ENCODE measurements at places on chromosomes 16 and 17. TPM values are rescaled to one million over a fixed set of nuclear protein-coding genes. Genes with fewer than 3 reads are reported as not detected.

FBXO39 gene
- total RNA-seq, result not detected

DNA sequence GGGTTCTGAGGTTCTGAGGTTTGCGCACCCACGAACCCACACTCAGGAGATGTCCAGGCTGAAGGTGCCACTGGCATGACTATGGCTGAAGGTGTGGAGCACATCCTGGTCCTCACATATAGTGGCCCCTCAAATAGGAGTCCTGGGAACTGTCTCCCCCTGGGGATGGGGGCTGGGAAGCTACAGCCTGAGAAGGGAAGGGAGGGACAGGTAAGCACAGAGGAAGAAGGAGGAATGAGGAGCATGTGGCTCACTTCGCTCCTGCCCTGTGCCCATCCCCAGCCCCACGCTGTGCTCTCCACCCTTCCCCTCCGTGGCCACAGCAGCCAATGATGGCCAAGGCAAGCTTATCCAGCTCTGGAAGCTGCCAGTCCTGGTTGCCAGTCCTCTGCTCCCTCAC lies 123.9 kb upstream of the LHX1 start:
- no peaks in the 10 kb centered on the region for H3K27me3 ChIP-seq
- DNase-seq, result no peak
- H3K27ac ChIP-seq, result no peak overlapping the region
- no peak overlapping the region for H3K4me3 ChIP-seq
- H3K4me1 ChIP-seq, result no peaks in the 10 kb centered on the region

DNA sequence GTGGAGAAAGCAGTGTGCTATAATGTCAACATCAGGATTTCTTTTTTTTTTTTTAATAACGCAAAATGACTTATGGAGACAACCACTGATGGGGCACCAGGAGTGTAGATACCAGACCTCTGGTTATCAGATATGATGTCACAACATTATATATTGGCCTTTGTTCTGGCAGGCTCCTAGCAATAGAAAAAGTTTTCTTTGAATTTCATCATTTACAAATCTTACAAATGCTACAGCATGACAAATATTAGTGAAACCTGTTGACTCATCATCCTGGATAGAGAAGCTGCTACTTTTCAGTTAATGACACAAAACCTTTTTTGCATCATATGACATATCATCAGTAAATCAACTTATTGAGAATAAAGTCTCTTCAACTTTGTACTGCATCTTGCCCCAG lies 6.1 kb downstream of the THUMPD1 start:
- no peaks in the 10 kb centered on the region for H3K27me3 ChIP-seq
- peaks cover 26% of the 10 kb centered on the region for H3K4me1 ChIP-seq
- peaks cover 37% of the 10 kb centered on the region for H3K36me3 ChIP-seq
- no peak overlapping the region for H3K27ac ChIP-seq
- DNase-seq, result no peak

DNA sequence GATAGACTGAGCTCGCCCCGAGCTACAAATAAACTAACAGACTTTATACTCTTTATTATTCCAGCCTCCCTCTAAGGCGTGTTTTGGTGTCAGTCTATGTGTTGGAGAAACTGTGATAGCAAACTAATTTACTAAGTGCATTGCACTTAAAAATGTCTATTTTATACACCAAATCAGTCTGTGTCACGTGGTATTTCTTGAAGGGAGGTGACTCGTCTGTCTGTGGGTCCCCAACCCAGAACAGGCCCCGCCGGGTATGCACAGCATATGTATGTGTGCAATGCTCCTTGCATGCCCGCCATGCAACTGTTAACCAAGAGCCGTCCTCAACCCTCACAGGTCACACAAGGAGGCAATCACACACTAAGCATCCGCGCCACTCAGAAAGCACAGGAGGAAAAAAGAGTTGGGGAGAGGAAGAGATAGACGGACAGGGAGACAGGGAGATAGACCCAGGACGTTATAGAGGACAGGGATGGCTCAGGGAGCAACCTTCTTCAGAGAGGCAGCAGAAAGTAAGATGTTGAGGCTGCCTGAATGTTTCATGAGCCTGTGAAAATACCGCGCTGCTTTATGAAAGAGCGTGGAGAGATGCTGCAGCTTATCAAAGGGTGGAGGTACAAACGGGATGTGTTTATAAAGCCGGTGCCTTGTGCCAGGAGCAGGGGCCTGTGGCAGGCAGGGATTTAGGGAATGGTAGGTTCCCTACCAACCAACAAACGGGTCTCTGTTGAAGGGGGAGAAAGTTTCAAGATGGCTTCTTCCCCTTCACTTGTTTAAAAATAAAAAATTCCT lies 4.2 kb downstream of the RBFOX3 start:
- DNase-seq, result no peak
- peaks cover 11% of the 10 kb centered on the region for H3K27me3 ChIP-seq
- no peak overlapping the region for H3K4me3 ChIP-seq
- no peak overlapping the region for H3K27ac ChIP-seq
- no peaks in the 10 kb centered on the region for H3K36me3 ChIP-seq

GNG13 gene
- total RNA-seq, result not detected

CTRB1 gene
- not detected for total RNA-seq

DNA sequence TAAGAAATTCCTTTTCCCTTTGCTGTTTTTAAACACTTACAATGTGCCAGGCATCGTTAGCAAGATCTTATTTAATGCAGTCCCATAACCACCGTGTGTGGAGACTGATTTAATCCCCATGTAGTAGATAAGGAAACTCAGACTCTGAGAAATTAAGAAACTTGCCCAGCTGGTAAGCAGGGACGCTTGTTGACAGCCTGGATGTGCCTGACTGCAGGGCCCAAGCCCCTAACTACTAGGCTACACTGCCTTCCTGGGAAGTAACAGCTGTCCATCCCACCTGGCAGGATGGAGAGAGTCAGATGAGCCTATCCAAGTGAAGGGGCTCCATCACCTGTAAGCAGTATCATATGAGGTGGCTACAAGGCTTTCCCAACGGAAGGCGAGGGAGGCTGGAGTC lies 23.1 kb downstream of the CDK5RAP3 start:
- no peak overlapping the region for H3K4me3 ChIP-seq
- DNase-seq, result no peak
- H3K36me3 ChIP-seq, result no peaks in the 10 kb centered on the region

NUPR1 gene
- 290 TPM for total RNA-seq

CIITA gene
- total RNA-seq, result 19.4 TPM

- DNase-seq, result no peak
- no peaks in the 10 kb centered on the region for H3K36me3 ChIP-seq
- H3K4me1 ChIP-seq, result no peaks in the 10 kb centered on the region
- H3K27ac ChIP-seq, result no peak overlapping the region
- H3K27me3 ChIP-seq, result no peaks in the 10 kb centered on the region
Measured at GRCh38 chr16:80260906-80261311, 279.9 kb upstream of the DYNLRB2 start.

DNA sequence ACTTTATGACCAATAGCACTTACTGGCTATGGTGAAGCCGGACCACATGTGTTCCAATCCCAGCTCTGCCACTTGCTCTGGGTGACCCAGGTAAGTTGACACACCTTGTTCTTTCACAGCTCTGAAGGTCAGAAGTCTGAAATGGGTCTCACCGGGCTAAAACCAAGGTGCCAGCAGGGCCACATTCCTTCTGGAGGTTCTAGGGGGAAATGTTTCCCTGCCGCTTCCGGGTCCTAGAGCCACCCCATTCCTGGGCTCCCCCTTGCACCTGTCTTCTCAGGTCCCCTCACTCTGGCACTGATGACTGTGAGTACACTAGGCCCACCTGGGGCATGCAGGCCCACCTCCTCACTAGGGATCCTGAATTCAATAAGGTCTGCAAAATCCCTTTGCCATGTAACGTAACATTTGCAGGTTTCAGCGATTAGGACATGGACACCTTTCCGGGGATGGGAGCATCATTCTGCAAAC lies 11.4 kb downstream of the USP7 start:
- DNase-seq, result no peak
- H3K27me3 ChIP-seq, result no peaks in the 10 kb centered on the region
- H3K4me3 ChIP-seq, result no peak overlapping the region
- H3K27ac ChIP-seq, result no peak overlapping the region
- H3K36me3 ChIP-seq, result no peaks in the 10 kb centered on the region

DNA sequence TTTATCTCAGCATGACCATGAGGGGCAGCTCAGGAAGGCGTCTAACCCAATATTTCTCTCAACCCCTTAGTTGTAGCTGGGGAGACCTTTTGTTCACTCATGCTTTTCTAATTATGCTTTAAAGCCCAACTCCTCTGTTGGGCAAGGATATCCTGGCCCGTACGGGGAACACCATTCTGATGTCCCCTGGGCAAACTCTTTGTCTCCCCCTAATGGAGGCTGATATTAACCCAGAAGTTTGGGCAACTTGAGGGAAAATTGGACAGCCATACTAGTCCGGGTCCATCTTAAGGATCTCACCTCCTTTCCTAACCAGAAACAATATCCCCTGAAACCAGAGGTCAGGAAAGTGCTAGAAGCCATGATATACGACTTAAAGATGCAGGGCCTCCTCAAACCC lies 143.7 kb upstream of the COX10 start:
- no peak overlapping the region for H3K4me3 ChIP-seq
- no peaks in the 10 kb centered on the region for H3K4me1 ChIP-seq
- H3K27ac ChIP-seq, result no peak overlapping the region

DNA sequence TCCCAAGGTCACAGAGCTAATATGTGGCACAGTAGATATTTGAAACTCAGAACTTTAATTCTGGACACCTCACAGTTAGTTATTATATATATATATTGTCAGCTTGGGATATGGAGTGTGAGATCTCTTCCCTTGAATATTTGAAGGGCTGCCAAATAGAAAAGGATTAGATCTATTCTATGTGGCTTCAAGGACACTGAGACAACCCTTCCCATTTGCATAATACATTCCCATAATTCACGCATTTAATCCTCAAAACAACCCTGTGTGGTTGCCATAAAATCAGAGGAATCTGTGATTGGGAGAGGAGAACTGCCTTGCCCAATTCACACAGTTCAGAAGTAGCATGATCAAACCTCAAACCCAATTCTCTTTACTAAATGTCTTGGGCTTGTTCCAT lies 365.8 kb upstream of the DYNLRB2 start:
- H3K27me3 ChIP-seq, result no peaks in the 10 kb centered on the region
- no peak overlapping the region for H3K27ac ChIP-seq
- no peak overlapping the region for H3K4me3 ChIP-seq
- no peak for DNase-seq

DNA sequence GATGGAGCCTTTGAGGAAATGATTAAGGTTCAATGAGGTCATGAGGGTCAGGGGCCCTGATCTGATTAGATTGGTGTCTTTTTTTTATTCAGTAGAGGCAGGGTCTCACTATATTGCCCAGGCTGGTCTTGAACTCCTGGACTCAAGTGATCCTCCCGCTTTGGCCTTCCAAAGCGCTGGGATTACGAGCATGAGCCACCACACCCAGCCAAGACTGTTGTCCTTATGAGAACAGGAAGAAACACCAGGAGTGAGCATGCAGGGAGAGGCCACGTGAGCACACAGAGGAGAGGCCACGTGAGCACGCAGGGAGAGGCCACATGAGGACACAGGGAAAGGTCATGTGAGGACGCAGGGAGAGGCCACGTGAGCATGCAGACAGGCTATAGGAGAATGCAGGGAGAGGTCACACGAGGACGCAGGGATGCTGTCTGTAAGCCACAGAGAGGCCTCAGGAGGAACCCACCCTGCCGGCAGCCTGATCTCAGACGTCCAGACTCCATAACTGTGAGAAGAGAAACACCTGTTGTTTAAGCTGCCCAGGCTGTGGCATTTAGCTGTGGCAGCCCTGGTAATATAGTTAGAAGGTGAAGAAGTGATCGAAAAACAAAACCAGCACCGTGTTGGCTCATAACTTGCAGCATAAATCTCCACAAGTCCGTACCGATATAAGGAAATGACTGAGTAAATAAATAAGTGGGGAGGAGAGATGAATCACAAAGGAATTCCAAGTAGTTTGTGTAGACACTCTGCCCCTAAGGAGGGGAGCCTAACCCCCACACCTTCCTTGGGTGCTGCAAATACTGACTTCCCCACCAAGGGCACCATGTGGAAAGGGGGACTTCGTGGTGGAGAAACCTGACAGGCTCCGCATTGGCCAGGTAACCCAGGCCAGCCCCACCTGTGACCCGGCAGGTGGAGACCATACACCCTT lies 14.6 kb upstream of the CSNK1D start:
- H3K27ac ChIP-seq, result no peak overlapping the region
- no peaks in the 10 kb centered on the region for H3K36me3 ChIP-seq
- DNase-seq, result no peak
- no peaks in the 10 kb centered on the region for H3K4me1 ChIP-seq

FOXN1 gene
- total RNA-seq, result not detected

DNA sequence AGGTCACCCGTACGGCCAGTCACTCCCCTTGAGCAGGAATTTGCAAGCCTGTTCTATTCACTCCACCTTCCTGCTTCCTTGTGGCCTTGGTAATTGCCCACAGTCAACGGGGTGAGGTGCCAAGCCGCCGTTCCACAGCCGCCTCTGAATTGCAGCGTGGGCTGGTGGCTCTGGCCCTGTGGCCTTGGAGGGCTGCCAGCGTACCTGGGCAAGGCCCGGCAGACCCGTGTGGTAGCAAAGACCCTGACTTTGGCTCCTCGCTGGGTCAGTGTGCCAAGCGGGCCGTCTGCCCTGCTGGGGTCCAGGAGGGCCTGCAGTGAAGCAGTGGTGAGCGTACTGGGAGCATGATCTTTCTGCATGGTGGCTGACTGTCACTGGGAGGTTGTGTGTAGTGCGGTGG lies 3.6 kb downstream of the BANP start:
- H3K4me3 ChIP-seq, result no peak overlapping the region
- H3K27me3 ChIP-seq, result no peaks in the 10 kb centered on the region
- no peaks in the 10 kb centered on the region for H3K4me1 ChIP-seq
- H3K27ac ChIP-seq, result peak overlapping the region; percentile 97

ABI3 gene
- 35.1 TPM for total RNA-seq

TNRC6C gene
- 25.8 TPM for total RNA-seq

DNA sequence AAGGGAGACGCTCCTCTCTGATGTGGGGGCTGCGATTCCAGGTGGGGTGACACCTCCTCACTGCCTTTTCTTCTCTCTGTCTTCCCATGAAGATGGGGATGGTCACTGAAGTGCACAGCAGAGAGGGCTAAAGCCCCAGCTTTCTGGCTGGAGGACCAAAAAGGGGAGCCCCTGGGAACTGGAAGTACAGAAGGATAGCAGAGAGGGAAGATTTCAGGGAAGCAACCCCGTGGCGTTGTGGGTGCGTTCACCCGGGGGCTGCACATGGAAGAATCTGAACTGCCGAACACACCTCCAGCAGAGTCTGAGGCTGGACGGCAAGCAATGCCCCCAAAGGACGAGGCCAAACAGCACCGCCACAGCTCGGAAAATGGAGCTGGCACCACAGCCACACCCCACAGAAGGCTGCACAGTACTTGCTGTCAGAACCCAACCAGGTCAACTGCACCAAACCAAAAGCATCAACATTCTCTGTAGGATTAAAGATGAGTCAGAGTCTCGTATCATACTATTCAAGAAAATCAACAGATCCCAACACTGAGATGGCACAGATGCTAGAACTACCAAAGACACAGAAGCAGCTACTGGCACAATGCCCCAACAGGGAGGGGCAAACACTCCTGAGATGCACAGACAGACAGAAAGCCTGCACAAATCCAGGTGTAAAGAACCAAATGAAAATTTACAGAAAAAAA lies 49.9 kb downstream of the MAP1LC3B start:
- no peaks in the 10 kb centered on the region for H3K27me3 ChIP-seq
- peaks cover 8% of the 10 kb centered on the region for H3K36me3 ChIP-seq
- H3K27ac ChIP-seq, result no peak overlapping the region
- H3K4me3 ChIP-seq, result no peak overlapping the region
